Naive thymus-derived CD8-positive, alpha-beta T cell (primary cell): ENCODE measurements at places on chromosomes 12 and 14.

GRCh38 chr14:100762089-100762515, 35.4 kb downstream of the DLK1 start:
- DNase-seq: no peak

DNA sequence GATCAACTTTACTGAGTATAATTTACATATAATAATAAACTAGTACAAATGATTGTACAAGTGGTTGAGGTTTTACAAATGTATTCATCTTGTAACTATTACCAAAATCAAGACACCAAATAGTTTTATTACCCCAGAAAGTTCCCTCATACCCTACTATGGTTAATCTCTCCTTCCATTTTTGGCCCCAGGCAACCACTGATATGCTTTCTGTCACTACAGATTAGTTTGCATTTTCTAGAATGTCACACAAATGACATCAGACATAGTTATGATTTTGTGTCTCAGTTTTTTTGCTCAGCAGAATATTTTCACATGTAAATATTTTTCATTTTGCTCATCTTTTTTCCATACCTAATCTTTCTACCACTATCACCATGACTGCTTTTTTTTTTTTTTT, 49.1 kb downstream of the TMX1 start:
- no peak for DNase-seq

DNA sequence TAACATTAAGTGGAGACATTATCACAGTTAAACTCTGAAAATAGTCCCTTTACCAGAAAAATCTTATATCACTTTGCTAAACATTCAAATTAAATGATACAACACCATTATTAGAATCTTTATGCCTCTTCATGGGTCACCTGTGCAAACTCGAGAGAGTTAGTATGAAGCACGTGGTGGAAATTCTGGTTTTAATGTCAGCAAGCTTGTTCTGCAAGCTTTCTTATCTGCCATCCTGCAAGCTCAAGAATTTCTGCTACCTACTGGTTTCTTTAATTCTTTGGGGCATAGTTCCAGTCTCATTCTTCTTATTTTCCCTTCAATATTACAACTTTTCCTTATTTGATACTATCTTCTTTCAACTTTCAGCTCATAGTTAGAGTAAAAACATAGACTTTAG, 868 bp downstream of the CATSPERB start:
- no peak for DNase-seq

GRCh38 chr14:92314182-92314581, 8.8 kb upstream of the SLC24A4 start:
- no peak for DNase-seq

GRCh38 chr12:21710958-21711775, 53.5 kb upstream of the LDHB start:
- no peak for DNase-seq

DNA sequence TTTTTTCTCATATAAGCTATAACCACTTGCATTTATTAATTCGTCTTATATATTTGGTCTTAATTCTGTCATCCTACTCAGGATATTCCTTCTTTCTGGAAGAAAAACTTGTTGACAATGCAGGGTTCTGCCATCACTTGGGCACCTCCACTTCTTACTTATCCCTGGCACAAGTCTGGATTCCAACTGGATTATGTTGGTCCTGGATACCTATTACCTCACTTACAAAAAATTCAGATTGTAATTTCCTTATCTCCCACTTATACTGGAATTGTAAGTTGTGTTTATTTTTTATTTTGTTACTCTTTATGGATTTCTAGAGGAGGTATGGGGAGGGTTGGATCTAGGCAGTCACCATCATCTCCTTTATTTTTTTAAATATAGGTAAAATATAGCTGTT, 36.7 kb downstream of the LRRIQ1 start:
- no peak for DNase-seq

GRCh38 chr14:36333119-36333518, 12.7 kb upstream of the MBIP start:
- no peak for DNase-seq

DNA sequence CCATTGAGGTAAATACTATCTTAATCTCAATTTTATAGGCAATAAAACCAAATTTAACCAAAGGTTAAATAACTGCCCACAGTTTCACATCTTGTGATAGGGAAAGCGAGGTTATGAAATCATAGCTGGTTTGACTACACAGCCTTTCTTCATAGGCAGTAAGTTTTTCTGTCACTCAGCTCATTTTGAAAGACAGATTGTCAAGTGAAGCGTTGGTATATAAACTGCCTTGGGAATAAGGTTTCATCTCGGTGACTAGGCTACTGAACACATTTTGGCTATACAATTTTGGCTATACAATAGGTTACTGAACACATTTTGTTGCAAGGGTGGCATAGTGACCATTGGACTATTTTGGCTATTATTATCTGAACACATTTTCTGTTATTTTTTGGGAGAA, 793.7 kb downstream of the TRHDE start:
- DNase-seq: no peak

- DNase-seq: no peak
Measured at GRCh38 chr14:71905860-71906259, 26.4 kb upstream of the RGS6 start.

DNA sequence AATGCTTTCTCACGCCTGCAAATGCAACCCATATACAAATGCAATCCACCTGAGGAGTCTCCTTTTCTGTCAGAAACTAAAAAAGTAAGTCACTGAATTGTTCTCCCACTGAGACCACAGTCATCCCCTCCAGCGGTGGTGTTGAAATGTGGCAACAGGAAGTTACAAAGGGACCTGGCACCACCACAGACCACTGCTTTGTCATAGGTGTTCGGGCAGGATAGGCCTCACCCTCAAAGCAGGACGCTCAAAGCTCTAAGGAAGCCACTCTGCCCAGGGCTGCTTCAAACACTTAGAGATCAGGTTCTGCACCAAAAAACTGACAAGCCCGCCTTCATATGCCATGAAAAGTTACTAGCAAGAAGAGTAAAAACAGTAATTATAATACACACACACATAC, 11.3 kb downstream of the PHLDA1 start:
- DNase-seq: peak; percentile 78
